ENCODE measurements at places on chromosomes 12 and 14.

DNA sequence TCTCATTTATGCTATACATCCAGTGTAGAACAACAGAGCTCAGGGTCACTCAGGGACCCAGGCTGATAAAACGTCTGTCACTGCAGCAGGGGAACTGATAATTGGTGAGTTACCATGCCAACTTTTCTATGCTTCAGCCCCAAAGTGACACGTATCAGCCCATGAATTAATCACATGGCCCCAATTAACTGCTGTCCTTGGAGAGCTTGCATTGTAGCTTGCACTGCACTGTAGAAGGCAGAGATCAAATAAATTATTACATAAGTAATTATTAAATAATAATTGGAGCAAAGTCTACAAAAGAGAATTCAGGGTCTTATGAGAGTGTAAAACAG lies 144.6 kb downstream of the SUDS3 start:
- DNase-seq, result no peak

DNA sequence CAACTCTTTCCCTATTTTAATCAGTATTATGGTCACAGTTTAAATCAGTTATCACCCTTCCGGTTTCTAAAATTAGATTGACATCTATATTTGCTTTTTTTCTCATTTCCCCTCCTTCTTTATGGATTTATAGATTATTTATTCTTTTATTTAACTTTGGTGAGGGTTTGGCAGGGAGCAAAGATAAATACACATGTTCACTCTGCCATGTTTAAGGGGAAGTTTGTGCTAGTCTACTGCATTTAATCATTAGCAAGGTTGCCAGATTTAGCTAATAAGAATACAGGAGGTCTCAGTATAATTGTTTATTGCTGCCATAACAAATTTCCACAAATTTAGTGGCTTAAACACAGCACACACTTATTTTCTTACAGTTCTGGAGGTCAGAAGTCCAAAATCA lies 204.0 kb upstream of the BTG1 start:
- no peak for DNase-seq

- no peak for DNase-seq
These were observed 1.5 kb upstream of the MLF2 start for GRCh38 chr12:6754411-6754810.

DNA sequence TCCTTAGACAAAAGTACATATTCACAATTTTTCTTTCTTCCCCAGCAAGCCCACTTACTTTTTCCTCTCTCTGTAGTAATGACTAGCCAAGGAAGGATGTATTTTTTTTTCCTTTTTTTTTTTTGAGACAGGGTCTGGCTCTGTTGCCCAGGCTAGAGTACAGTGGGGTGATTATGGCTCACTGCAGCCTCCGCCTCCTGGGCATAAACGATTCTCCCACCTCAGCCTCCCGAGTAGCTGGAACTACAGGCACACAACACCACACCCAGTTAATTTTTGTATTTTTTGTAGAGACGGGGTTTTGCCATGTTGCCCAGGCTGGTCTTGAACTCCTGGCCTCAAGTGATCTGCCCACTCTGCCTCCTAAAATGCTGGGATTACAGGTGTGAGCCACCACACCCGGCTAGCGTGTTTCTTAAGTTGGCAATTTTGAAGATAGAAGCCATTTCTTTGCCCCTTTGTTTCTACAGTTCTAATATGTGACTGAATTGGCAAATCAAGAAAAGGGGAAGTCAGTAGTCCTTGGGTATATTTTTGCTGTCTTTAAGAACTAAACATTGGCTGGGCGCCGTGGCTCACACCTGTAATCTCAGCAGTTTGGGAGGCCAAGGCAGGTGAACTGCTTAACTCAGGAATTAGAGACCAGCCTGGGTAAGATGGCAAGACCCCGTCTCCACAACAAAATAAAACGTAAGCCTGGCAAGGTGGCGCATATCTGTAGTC lies 3.2 kb upstream of the NACA start:
- no peak for DNase-seq

DNA sequence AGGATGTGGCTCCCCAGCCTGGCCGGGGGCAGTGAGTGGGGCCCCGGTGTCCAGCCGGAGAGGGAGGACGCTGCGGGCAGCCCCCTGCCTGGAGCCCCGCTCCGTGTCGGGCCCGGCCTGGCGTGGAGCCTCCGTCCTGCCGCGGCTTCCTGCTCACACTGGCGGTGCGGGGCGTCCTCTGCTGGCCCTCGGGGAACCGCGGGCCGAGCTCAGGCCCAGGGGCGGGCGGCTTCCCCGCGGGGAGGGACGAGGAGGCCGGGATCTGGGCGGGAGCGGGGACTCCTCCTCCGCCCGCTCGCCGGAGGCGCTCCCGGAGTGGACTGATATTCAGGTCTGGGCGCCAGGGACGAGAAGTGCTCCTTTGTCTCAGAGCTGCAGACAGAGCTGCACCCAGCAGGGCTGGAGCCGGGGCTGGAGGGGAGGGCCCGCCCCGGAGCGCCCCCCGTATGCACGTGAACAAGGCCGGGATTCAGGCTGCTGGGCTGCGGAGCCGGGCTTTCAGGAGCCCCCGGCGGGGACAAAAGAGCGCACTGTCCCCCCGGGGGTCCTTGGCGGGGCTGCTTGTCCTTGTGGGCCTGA lies 2.2 kb downstream of the MMP17 start:
- peak; percentile 75 for DNase-seq

GRCh38 chr12:68042212-68042699 lies 53.0 kb downstream of the IFNG-AS1 start:
- DNase-seq, result no peak

DNA sequence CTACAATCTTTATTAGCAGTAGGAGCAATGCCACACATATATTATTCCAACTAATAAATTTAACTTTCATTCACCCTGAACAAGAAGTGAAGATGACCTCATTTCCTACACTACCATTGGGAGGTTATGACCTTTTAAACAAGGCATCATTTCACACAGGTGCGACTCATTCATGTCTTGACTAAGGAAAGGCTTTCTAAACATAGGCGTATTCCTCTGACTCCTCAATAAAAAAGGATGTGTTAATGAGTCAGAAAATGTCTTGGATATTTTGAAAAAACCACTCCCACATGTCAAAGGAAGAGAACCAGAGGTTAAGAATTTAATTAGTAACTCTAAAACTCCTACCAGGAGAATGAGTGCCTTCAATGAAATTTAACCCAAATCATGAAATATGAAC lies 115.2 kb downstream of the PRICKLE1 start:
- DNase-seq, result no peak

DNA sequence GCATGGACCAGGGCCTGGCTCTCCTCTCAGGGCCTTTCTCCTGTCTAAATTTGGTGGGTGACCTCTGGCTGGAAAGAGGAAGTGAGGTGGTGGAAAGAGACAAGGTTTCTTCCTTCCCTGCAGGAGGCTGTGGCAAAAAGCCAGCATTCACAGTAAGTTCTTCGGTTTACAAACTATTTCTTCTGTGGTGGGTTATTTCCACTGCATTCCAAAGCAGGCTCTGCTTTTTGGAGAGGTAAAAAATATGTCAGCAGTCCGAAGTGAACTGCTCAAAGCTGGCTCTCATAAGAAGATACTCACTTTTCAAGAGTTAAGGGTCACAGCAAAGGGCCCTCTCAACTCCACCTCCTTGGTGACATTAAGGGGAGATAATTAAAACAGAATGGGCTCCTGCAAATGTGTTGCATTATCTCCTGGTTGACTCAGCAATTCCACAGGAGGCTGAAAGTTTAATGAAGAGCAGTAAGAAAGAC lies 48.9 kb upstream of the POC1B start:
- no peak for DNase-seq

DNA sequence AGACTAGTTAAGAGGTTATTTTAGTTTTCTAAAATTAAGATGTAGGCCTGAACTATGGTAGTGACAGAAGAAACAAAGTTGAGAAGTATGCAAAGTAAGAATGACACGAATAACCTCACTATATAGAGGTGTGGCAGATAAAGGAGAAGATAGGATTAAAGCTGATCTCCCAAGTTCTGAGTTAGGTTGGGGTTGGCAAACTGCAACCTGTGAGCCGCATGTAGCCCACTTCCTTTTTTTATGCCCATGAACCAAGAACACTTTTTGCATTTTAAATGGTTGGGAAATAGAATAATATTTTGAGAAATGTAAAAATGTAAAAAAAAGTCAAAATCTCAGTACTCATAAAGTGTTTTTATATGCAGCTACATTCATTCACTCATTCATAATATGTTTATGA lies 34.3 kb downstream of the KTN1 start:
- no peak for DNase-seq

GRCh38 chr14:81464253-81465002 lies 64.3 kb upstream of the STON2 start:
- peak; percentile 68 for DNase-seq

- DNase-seq, result peak; percentile 55
These were observed 84.3 kb downstream of the ETNK1 start for GRCh38 chr12:22709292-22709691.

- DNase-seq, result no peak
These were observed 18.2 kb downstream of the FAM222A start for GRCh38 chr12:109731806-109732205.

DNA sequence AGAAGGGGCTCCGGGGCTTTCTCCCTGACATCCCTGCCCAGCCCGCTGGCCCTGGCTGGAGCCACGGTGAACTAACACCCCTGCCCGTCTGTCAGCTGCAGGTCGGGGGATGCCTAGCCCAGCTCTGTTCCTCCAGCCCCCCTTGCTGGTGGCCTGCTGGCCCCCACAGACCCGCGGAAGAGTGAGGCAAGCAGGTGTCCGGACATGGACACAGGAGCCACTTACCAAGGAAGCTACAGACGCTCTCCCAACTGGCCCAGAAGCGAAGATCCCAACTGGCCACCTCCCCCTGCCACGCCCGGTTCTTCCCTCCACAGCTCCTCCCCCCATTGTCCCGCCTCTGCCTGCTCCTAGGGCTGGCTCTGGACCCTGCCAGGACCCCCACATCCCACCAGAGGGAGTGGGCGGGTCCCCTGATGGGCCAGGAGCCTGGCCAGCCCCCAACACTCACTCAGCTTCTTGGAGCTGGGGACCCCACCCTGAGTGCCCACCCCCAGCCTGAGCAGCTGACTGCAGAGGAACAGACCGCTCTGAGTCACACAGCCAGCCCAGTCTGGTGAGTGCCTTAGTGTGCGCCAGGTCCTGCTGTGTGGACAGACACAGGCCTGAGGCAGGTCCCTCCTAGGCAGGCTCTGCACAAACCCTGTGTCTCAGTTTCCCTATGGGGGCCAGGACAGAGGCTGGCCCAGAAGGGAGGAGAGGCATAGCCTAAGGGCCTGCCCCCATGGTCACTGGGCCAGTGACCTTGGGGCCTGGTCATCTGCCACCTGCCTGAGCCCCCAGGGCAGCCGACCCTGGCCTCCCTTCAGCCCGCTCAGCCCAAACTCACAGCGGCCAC lies 7.7 kb downstream of the AHNAK2 start:
- DNase-seq, result no peak

- no peak for DNase-seq
These were observed 3.7 kb upstream of the ART4 start for GRCh38 chr12:14846876-14847580.
